ENCODE measurements at places on chromosomes 16 and 17. TPM values are rescaled to one million over a fixed set of nuclear protein-coding genes. Genes with fewer than 3 reads are reported as not detected.

DNA sequence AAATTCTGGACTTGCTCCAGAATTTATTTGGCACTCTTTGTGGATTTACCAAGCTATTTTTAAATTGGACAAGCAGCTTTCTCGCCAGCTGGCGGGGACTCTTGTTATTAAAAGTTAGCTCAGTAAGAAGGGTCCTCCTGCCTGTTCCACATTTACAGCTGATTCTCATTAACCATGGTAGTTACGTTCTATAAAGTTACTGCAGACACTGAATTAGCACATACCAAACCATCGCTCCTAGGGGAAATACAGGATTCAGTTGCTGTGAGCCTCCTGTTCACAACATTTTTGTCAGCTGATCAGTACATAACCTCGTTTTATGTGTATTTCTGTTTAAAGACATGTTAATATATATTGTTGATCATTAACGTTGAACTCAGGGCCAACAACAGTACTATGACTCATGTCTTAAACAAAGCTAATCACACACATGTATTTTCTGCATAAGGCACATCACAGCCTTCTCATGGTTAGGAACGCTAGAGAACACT is 4.2 kb downstream of the LDAF1 start:
- DNase-seq: peak; percentile 35

DNA sequence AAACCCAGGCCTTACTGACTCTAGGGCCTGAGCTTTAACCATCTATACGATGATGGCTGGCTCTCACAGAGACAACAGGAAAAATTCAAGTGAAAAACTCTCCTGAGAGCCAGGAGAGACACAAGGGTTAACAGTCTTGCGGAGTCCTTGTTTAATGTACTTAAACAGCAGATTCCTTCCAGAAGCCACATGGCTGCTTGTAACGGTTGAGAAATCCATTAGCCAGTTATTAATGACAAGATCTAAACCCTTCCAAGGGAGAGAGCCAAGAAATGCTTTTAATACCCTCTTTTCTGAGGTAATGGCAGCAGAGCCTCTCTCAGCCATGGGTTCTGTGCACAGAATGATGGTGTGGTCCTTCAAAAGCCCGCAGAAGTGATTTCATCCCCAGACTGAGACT is 5.2 kb upstream of the ALDOA start:
- no peak for DNase-seq

TEDC2 gene
- total RNA-seq: 3.6 TPM

DNAAF1 gene
- not detected for total RNA-seq

DNA sequence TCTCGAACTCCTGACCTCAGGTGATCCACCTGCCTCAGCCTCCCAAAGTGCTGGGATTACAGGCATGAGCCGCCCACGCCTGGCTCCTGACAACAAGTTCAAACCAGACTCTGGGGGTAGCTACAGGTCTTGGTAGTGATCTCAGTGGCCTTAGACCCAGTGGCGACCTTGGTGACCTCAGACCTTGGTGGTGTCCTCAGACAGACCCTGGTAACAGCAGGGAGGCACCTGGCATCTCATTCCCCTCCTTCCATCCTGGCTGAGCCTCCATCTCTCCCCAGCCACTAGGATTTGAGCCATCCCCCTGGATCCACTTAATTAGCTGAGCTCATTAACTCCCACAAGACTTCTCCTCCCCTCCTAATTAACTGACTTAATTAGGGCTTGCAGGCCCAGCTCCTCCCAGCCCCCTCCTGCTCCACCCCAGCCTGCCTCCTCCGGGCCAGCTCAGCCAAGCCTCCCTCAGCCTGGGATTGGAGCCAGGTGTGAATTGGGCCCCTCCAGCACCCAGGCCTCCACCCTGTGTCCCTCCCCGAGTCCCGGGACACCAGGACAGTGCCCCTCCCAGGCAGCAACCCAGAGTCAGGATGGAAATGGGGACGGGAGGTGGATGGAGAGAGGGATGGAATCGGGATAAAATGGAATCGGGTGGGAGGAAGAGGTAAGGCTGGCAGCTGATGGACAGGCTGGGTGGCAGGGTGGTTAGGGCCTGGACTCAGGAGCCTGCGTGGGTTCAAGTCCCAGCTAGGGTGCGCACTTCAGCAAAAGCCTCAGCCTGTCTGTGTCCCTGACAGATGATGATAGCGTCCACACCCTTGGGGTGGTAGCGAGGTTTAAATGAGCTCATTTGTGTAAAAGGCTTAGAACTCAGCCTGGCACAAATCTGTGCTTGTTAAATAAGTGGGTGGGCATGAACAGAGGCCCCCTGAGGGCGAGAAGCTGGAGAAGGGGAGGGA is 11.2 kb upstream of the SBK1 start:
- no peak for DNase-seq

- no peak for DNase-seq
Measured at GRCh38 chr17:57929386-57929785, 25.8 kb downstream of the CUEDC1 start.

DNA sequence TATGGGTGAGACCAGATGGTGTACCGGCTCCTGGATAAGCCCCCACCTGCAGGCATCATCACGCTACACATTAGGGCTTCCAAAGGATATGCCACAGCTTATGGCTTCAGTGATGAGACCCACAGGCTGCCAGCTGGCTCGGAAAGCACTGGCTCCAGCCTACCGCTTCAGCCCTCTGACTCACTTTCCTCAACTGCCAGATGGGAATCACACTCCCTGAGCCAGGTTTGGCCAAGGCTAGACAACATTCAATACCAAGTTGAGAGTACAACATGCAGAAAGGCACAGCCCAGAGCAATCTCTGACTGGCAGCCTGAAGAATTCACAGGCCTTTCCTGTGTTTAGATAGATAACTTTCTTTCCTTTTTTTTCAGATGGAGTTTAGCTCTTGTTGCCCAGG is 10.3 kb downstream of the CENPV start:
- DNase-seq: peak; percentile 70

GALR2 gene
- not detected for total RNA-seq

- no peak for DNase-seq
Measured at GRCh38 chr16:75423723-75424104, 9.6 kb downstream of the CFDP1 start.

KRT9 gene
- total RNA-seq: not detected

TEX14 gene
- total RNA-seq: not detected

DNA sequence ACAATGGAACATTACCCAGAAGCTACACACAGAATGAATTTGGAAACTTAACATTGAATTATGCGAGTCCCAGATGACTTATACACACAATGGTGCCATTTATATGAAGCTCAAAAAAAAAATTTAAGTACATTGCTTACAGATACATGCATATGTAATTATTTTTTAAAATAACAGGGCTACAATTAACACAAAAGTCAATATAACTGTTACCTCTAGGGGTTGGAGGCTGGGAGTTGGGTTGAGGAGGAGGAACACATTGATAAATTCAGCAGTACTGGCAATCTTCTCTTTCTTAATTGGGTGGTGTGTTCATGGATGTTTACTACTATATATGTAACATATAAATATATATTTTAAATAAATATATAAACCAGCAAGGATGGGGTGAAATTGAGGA is 1.1 kb downstream of the ZNF23 start:
- no peak for DNase-seq

GRCh38 chr16:29667755-29668154 is 4.7 kb downstream of the SPN start:
- no peak for DNase-seq

- no peak for DNase-seq
Measured at GRCh38 chr16:72188541-72188940, 16.6 kb upstream of the PMFBP1 start.

DNA sequence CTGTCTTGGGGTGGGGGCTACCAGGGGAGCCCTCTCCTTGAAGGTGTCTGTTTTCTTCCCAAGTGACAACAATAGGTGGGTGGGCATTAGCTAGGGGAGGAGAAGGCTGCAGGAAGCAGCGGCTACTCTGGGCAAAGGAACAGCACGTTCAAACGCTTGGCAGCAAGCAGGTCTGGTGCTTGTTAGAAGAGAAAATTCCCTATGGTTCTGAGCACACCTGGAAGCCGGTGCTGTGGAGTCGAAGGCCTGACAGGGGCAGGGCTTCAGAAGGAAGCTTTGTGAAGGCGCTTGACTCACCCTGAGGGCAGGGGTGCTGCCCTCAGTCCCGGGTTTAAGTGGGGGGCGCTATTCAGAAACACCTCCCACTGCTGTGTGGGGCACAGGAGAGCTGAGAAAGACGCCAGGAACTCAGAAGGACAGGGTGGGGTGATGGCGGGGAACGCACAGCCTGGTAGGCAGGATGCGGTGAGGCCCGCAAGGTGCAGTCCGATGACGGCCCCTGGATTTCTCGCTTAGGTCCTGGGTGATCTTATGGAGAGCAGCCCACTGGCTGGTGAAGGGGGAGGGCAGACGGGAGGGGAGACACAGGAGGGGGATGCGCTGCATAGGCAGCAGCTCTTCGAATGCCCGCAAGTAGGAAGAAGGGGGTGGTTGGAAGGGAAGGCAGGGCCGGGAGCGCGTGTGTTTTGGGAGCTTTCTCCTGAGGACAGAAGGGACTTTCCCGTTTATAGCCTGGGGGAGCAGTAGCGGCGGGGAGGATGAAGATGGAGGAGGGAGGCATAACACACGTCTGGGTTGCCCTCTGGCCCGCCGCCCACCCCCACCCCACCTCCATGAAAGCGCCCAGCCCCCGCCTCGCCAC is 3.2 kb downstream of the GJD3 start:
- DNase-seq: no peak

- no peak for DNase-seq
Measured at GRCh38 chr17:50164697-50164988, 1.2 kb upstream of the SGCA start.

GRCh38 chr17:4633643-4634042 is 7.8 kb downstream of the ALOX15 start:
- DNase-seq: no peak

GRCh38 chr17:32100971-32101631 is 41.2 kb upstream of the RHOT1 start:
- no peak for DNase-seq

DNA sequence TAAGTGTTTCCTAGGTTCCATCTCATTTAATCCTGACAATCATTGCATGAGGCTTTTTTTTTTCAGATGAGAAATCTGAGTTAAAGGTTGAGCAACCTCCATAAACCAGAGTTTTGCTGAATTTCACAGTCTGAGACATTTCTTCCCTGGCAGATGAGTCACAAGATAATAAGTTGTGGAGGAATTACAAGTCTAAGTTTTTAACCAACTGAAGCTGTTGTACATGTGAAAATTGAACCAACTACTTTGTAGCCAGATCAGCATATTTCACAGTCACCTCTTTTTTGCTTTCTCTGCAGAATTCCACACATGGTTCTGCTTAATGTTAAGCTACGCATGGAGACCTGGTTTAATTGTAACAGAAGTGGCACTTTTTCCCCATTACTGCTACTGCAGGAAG is 765.6 kb downstream of the CDH11 start:
- peak; percentile 87 for DNase-seq

DNA sequence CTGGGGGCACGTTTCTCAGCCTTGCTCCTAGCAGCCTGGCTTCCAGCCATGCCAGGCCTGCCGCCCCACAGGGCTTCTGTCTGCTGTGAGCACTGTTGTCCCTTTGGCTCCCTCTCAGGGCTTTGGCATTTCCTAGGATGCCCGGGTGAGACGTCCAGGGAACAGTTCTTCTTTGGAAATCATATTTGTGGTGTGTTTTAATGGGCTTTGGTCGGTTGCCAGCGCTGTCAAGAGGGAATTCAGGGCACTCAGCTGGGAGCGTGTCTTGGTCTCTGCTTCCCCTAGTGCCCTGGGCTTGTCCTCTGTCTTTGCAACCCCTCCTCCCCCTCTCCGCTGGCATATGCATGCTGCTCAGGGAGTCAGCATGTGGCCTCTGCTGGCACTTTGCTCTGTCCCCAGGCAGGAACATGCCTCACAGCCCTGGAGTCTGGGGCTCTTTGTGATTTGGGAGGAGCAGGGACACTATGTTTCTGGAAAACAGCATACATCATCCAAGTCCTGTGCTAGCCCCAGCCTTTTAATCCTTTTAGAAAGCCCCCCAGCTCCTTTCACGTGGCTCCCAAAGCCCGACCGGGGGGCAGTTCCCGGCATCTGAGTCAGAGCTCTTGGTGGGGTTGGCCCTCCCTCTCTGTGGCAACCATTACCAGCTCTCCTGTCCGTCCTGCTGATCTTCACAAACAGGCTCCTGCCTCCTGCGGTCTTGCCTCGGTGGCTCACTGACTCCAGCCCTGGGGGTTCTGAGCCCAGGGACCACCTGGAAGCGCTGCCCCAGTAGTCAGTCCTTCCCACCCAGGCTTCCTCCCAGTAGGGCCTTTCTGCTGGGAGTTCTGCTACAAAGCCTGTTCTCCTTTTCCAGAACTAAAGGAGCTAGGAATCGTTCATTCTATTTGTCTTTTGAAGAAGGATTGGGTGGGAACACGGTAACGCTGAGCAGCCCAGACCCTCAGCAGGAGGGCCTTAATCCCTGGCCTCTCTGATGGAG is 26.7 kb downstream of the SAP30BP start:
- peak; percentile 56 for DNase-seq

CCL18 gene
- not detected for total RNA-seq

KCNH4 gene
- not detected for total RNA-seq

TSNAXIP1 gene
- 0.72 TPM for total RNA-seq

DNA sequence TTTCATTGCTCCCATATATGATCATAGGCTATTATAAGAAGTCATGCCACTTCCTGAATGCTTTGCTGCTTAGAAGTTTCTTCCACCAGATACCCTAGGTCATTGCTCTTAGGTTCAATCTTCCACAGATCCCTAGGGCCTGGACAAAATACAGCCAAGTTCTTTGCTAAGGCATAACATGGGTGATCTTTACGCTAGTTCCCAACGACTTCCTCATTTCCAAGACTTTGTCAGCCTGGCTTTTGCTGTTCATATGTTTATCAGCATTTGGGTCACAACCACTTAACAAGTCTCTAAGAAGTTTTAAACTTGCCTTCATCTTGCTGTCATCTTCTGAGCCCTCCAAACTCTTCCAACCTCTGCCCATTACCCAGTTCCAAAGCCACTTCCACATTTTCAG is 20.1 kb upstream of the DLX3 start:
- no peak for DNase-seq

DNA sequence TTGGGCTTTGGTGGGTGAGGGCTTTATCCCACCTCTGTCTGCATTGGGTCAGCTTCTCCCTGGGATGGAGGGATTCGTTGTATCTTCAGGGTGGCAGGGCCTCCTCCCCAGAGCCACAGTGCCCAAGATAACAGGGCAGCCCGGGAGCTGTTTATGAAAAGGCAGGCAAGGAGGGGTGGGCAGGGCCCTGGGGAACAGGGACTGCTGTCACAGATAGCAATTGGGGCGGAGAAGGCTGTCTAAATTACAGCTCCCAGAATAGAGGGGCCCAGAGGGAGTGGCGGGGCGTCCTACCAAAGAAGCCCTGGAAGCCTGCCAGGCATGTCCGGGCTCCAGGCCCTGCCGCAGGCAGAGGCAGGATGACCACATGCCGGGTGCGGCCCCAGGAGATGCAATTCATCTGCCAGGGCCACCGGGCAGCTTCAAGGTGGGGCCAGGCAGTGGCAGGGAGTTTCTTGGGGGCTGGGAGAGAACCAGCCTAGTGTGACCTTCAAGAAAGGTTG is 18.8 kb upstream of the PHOSPHO1 start:
- no peak for DNase-seq

Data from IMR-90 (cell line).